Putamen (tissue), 1 donor: ENCODE measurements at places on chromosomes 3 and 15.

DNA sequence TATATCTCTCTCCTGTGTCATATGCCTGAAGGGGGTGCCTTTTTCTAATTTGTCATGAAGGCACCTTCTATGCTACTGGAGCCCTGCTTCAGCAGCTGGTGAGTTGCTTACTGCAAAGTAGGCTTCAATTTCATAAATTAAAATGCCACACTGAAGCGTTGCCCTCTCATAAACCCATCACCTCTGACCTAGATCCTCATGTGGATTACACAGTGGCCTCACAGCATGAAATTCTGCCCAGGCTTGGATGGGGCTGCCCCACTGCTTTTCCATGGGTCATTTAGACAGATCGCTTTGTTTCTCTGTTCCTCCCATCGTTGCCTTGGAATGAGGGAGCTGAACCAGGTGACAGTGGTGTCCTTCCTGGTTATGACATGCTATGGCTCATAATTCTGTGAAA lies 131.2 kb downstream of the RPL22L1 start:
- DNase-seq: no peak

GRCh38 chr3:150104564-150104963 lies 133.9 kb upstream of the PFN2 start:
- DNase-seq: no peak

DNA sequence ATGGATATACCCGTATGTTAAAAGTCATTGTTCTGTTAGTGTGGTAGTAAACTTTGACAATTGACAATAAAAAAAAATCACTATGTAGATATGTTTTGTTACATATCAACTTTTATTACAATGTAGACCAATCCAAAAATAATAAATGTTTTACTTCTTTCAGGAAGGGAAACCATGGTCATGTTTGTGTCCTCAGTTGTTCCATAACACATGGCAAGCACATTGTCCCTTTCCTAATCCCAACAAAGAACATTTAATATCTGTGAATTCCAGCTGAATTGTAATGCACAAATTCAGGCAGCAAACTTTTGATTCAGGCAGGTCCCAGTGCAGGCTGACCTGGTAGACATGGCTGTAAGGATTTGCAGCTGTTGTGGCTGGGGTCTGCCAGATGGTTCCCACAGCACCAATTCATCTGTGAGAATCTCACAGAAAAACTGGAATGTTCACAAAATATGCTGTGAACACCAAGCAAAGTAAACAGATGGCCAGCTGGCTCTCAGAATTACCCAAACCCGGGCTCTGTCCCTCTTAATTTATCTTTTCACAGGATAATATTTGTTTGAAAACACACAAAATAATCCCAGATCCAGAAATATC lies 1.9 kb upstream of the SPG21 start:
- DNase-seq: no peak

GRCh38 chr3:112514527-112515128 lies 15.4 kb upstream of the BTLA start:
- no peak for DNase-seq

GRCh38 chr15:95401587-95401986 lies 928.9 kb upstream of the NR2F2 start:
- no peak for DNase-seq
